ENCODE measurements at places on chromosomes 3 and 15.

DNA sequence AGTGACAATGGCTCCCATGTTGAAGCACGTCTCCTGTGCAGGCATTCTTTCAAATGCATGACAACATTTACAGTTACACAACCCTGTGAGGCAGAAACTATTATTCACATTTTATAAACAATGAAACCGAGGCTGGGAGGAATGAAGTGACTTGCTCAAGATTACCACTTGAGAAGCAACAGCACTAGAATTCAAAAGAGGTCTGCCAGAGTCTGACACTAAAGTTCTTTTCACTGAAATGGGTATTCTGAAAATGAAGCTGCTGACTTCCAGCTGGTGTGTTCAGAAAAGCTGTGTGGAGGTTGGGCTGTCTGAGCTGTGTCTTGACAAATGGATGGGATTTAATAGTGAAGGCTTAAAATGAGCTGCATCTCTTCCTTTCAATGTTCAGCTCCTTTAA, 104.4 kb downstream of the THSD4 start:
- no peak for DNase-seq

GRCh38 chr3:96814651-96815567, 515 bp downstream of the EPHA6 start:
- no peak for DNase-seq

DNA sequence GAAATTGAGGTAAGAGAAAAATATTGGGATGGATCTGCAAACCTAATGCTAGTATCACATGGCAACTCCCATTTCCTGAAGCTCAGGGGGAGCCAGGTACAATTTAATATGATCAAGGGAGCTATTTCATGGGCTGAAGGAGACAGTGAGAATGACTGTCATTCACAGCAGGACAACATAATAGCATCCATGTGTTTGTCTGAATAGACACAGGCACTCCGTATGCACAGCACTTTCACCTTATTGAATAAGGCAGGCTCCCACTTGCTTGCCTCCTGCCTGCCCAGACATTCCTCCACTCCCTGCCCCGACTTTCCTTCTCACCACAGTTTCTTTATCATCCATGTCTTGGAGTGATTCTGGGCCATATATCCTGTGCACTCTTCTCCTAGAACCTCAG, 156.6 kb upstream of the SLC24A5 start:
- DNase-seq, result no peak

- no peak for DNase-seq
These were observed 31.4 kb upstream of the ZBTB38 start for GRCh38 chr3:141336672-141337522.

- no peak for DNase-seq
These were observed 38.5 kb downstream of the MYO5C start for GRCh38 chr15:52256930-52257733.

DNA sequence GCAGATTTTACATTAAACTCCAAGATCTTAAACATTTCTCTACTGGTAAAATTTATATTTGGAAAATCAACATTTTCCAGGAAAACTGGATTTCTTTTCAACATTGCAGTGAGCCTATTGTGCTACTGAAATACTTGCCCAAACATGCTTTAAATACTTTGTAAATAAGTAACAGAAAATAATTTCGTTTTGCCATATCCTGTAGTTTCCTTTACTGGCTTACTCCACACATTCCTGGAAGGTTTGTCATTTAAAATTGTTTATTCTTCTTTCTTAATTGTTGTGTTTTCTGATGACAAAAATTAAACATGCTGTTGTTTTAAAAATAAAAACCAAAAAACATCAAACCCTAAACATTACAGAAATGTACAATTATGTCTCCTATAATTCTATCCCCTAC, 22.0 kb downstream of the ACAD11 start:
- DNase-seq, result no peak

GRCh38 chr3:76352511-76353284, 567.3 kb upstream of the ZNF717 start:
- no peak for DNase-seq

GRCh38 chr15:49115062-49115461, 40.3 kb downstream of the COPS2 start:
- DNase-seq, result no peak

- no peak for DNase-seq
These were observed 39.3 kb upstream of the INSYN1 start for GRCh38 chr15:73792415-73792814.

GRCh38 chr3:2940062-2940461, 170.1 kb downstream of the IL5RA start:
- DNase-seq, result no peak

DNA sequence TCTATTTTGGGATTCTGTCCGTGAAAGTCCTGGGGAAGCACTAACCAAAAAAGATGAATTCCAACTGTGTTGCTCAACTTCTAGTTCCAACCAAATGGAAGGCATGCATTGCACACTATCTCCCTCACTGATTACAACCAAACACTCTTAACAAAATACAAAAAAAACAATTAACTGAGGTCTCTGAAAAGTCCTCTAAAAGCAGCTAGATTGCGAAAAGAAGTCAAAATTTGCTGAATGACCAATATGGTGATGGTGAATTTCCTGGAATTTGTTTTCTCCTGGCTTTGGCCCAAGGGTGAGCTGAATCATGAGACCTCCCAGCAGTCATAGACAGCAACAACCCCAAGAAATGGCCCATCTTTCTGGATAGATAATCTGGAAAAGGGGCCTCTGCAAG, 28.3 kb downstream of the CYP19A1 start:
- DNase-seq, result no peak

DNA sequence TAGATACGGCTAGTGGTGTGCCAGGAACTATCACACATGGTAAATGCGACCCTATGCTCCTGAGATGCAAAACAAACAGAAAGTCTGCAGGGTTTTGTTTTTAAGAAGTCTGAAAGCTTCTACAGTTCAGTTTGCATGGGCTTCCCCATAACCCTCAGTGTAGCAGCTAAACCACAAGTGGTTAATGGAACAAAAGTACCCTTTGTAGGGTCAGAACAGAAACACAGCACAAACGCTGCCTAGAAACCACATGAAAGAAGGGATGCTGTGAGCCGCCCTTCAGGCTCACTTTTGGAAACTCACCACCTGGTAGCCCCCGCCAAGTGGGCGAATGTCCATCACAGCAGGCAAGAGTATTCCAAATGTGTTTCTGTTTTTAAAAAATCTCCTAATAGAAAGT, 46.2 kb downstream of the CTDSPL start:
- no peak for DNase-seq

- no peak for DNase-seq
These were observed 206.9 kb downstream of the RPLP1 start for GRCh38 chr15:69659454-69660050.

DNA sequence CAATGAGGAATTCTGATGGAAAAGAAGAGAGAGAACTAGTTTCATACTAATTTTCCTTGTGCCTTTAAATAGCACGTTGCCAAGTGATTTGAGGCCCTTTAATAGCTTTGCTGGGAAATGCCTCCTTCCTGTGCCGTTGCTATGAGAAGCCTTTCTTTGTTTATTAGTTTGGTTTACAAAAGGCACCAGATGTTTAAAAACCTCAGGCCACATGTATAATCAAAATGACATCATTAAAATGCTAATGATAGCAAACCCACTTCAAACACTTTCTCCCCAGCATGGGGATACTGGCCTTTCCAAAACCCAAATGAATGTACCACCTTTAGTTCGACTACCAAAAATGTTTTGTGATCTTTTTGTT, 50.0 kb upstream of the TBC1D23 start:
- DNase-seq, result no peak

GRCh38 chr3:18716101-18716500, 291.0 kb upstream of the SATB1 start:
- DNase-seq, result no peak

DNA sequence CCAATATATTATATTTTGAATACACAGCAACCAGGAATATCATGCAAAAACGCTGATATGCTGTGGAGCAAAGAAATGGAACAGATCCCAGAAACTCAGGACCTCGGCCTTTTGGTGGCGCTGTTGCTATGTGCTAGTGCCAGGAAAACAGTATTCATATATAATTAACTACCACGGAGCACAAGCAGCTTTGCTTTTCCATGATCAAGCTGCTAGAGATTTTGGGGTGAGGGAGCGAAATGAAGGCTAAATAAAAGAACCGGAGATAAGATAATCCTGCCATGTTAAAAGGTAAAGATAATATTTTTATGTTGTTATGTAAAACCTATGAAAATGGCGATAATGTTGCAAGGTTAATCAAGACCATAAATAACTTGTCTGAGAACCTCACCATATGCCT, 157.7 kb upstream of the FAM3D start:
- DNase-seq, result peak; percentile 3

DNA sequence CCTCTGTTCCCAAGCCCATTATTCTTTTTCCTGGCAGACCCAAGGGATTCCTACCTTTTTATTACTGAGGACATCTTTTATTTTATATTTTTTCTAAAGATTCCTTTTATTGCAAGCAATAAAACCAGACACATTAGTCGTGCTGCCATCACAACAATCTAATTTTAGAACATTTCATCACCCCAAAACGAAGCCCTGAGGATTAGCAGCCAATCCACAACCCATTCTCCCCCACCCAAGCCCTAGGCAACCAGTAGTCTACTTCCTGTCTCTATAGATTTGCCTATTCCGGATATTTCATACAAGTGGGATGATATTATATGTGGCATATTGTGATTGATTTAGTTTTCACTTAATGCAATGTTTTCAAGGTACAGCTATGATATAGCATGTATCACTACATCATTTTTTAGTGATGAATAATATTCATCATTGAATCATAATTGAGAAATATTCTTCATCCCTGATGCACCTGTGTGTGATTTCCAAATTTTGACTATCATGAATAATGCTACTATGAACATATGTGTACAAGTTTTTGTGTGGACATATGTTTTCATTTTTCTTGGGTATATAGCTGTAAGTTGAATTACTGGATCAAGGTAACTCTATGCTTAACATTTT, 65.7 kb downstream of the IL1RAP start:
- DNase-seq, result no peak

GRCh38 chr3:66394753-66395249, 106.0 kb downstream of the LRIG1 start:
- no peak for DNase-seq

- DNase-seq, result no peak
These were observed 37.4 kb downstream of the SHQ1 start for GRCh38 chr3:72810659-72811434.

DNA sequence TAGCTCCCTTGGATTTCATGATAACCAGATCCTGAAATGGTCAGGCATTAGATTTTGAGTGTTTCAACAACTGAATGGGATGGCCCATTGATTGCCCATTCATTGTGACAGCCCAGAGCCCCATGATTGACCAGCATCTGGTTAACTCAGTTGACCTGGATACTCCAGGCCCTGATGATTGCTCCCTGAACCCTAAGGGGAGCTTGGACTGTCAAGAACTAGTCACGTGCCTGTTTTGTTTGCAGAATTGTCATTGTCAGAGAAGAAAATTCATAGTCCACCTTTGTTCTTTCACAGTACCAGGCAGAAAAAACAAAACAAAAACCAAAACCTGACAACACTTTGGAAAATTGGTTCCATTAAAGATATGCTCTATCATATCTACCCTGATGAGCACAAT, 241.3 kb upstream of the ONECUT1 start:
- no peak for DNase-seq

- DNase-seq, result no peak
These were observed 780.8 kb upstream of the GOLIM4 start for GRCh38 chr3:168876346-168877035.

DNA sequence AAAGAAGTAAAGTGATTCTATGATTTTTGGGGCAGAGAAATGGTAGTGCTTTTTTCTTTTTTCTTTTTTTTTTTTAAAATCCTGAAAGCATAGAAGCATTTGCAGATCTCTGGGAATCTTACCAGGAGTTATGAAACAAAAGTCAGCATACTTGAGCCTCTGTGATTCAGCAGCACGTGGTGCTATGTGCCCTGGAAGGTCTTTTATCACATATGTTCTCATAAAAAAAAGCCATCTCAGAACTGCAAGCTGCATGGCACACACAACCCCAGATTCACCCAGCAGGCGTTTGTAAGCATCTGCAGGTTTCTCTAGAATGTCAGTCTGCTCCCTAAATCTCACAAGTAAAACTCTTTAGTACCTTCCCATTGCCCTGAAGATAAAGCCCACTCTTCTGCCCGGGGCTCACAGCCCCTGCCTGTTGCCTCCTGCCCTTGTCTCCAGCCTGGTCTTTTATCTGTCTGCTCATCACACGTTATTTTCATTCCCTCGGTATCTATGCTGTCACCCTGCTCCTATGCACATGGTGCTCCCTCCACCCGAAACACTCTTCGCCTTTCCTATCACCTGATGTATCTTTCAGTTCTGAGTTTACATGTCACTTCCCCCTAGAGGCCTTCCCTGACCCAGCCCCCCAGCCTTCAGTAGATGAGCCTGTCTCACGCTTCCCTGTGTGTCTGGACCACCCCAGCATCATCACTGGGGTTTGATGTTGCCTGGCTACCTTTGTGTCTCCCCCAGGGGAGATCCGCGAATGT, 72.4 kb downstream of the CHDH start:
- DNase-seq, result no peak

GRCh38 chr3:159113221-159113875, 311.5 kb downstream of the MFSD1 start:
- DNase-seq, result no peak

DNA sequence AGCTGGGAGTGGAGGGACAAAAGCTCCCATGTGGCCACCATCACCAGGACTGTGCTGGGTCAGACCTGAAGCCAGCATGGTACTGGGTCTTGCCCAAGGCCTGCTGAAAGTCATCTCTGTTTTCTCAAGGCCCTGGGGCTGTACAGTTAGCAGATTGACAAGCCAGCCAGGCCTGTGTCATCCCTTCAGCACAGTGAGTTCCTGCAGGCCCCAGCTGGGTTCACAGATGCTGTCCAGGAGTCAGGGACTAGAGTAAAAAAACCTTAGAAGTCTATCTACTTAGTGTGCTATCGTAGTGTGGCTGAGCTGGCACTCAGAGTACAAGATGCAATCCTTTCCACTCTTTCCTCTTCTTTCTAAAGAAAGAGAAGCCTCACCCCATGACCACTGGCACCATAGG, 246.0 kb upstream of the NAALADL2 start:
- no peak for DNase-seq

- DNase-seq, result no peak
These were observed 8.1 kb downstream of the KLF15 start for GRCh38 chr3:126349071-126349470.

GRCh38 chr15:63600001-63600615, 2.9 kb downstream of the FBXL22 start:
- no peak for DNase-seq

- no peak for DNase-seq
These were observed 835 bp upstream of the TTLL3 start for GRCh38 chr3:9809239-9809614.
